Activated effector memory CD4-positive, alpha-beta T cell treated with Interleukin-2 at 50 U/mL for 16 hours (primary cell): ENCODE measurements at places on chromosomes 7 and 10.

DNA sequence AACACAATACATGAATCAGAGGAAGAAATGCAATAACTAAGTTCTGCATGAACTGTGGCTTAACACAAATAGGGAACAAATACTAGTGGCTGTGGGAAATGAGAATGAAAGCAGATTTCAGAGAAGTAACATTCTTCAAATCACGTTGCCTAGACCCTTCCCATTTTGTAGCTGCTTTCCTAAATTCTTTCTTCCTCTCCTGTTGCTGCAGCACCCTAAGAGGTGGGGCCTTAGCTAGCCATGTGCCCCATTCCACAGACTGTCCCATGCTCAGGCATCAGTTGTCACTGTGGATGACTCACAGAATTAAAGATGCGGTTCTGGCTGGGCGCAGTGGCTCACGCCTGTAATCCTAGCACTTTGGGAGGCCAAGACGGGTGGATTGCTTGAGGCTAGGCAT, 704.7 kb upstream of the C7orf33 start:
- no peak for DNase-seq

GRCh38 chr7:2523941-2524807, 4.6 kb downstream of the LFNG start:
- no peak for DNase-seq

DNA sequence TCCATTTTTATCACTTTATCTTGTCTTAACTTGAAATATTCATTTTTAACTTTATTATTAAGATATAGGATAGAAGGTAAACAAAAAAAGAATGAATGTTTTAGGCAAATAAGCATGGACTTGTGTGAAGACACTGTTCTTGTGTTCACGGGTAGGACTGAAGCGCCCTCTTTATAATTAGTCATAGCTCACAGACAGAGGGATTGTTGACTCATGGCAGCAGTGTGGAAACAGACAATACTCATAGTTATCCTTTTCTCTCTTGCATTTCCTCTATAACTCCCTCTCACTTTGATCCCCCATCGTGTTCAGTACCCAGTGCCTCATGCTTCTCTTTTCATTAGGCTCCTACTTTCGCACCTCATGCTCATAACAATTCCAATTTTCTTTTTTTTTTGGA, 731.8 kb downstream of the PHTF2 start:
- no peak for DNase-seq

DNA sequence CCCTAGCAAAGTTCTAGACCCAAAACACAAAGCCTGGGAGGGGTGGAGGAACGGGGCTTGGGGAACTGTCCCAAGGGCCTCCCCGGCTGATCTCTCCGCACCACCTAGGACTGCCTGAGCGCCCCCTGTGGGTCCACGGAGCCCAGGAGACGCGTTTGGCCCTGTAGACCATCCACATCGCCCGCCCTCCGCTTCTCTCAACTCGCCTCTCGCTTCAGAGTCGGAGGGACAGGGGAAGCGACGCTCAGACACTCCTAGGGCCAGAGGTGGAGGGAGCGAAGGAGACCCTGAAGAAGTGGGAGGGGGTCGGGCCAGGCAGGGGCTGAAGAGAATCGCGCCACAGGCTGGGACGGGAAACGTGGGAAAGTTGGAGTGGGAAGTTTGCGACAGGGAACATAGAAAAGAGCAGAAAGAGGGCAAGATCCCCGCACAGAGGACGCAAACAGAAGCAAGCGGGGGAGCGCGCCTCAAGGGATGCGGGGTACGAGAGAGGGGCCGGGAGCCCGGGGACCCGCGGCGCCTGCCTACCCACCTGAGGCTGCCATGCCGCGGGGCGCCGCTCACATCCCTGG, 378 bp downstream of the PIK3AP1 start:
- peak; percentile 17 for DNase-seq

DNA sequence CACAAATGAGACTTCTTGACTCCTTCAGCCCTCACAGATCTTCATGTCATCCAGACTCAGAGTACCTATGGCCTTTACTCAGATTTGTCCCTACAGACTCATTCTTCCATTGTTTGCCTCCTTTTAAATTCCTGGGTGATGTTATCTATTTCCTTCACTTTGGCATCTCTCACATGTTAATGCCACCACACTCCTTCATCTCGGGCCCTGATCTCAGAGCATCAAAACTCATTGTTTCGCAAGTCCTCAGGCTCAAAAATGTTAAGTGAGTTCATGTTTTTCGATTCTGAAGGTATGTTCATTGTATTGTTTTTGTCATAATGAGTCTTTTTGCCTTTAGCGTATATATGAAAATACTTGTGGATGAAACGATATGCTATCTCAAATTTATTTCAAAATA, 62.3 kb upstream of the AHR start:
- DNase-seq = no peak
